ENCODE measurements at places on chromosomes 6 and 20.

GRCh38 chr20:37976887-37977286, 56.4 kb downstream of the TTI1 start:
- DNase-seq = no peak

DNA sequence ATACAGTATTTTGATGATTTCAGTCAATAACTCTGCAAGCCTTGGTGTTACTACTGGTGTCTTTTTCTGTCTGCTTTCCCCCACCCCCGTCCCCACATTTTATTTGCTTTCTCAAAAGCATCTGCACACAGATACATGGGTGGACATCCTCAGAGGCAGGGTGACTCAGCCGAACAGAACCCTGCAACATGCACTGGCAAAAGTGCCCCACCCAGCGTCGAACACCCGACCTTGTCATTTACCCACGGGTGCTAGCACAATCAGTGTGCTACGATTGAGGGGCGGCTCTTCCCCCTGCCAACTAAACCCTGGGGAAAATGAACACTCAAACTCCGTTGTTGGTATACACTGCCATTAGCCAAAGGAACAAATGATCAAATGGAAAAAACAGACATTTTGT, 115.9 kb upstream of the NAA20 start:
- DNase-seq = no peak

DNA sequence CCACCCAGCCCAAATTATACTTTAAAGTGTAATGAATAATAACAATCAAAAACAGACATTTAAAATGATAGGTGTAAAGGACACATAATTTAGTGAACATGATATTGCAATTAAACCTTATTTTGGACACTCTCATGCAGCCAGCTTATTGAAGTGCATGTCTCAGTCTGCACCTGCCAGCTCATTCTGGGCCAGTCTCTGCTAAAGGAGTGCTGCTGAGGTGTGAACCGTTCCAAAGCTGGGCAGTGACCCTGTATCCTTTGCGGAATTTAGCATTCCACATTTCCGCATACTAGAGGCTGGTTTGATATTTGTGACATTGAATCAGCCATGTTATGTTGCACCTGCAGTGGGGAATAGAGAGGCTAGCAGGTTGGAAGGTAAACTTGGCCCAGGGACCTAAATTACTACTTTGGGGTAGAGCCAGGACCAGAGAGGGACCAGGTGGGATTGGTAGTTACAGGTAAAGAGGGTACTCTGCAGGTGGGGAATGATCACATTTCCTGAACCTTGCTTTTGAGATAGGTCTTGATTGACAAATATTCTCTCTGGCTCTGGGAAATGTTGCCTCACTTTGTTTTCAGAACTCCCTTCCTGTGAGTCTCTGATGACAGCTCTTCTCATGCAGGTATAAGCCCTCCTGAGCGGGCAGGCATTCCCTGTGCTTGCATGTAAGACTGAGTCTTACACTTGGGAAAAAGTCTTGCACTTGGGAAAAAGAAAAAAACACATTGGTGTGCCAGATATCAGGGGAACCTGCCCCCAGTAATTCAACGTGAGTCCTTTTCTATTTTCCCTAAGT, 26.2 kb downstream of the TULP4 start:
- no peak for DNase-seq

GRCh38 chr6:40990301-40990700, 48.7 kb downstream of the UNC5CL start:
- DNase-seq = no peak

- no peak for DNase-seq
Observed at GRCh38 chr20:45991616-45992015, 17.1 kb upstream of the MMP9 start.

GRCh38 chr20:62972845-62973745, 20.6 kb downstream of the SLC17A9 start:
- no peak for DNase-seq

DNA sequence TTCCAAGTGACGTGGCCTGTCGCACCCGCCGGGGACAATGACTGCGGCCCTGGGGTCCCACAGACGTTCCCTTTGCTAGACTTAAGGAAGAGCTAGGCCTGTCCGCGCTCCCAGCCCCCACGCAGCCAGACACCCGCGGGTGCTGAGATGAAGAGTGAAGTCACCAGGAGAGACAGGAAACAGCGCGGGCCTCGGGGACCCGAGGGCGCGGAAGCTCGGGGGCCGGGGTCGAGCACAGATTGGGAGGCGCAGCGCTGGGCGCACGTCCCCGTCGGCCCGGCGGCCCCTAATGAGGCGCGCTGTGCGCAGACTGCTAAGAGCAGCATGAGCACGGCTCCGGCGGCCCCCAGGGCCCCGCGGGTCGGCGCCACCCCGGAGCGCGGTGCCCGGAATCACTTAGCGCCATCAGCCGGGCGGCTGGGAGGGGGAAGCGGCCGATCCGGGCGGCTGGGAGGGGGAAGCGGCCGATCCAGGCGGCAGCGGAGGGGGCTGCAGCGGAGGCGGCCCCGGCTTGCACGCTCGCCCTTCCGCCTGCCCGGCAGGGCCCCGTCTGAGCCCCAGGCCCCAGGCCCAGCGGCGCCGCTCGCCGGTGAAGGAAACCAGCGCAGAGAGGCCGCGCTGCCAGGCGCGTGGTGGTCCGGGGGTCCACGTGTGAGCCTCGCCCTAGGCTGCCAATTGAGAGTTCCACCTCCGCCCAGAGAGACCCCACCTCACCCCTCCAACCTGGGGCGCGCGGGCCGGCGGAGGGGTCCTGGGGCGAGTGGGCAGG, 8.3 kb upstream of the AVP start:
- no peak for DNase-seq

DNA sequence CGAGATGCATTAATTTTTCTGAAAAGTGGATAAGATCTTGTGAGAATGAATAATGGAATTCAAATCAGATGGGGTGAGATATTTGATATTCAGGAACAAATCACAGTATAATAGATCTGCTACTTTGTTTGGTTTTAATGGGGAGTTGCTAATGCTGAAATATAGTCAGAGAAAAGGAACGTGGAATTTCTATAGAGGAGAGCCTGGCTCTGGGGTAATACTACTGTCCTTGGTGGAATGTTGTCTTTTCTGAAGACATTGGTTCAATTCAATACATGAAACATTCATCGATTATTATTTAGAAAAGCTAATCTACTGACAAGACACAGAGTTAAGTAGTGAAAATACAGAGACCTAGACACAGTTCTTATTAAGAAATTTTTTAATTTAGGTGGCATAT, 108.6 kb downstream of the ESR1 start:
- no peak for DNase-seq

DNA sequence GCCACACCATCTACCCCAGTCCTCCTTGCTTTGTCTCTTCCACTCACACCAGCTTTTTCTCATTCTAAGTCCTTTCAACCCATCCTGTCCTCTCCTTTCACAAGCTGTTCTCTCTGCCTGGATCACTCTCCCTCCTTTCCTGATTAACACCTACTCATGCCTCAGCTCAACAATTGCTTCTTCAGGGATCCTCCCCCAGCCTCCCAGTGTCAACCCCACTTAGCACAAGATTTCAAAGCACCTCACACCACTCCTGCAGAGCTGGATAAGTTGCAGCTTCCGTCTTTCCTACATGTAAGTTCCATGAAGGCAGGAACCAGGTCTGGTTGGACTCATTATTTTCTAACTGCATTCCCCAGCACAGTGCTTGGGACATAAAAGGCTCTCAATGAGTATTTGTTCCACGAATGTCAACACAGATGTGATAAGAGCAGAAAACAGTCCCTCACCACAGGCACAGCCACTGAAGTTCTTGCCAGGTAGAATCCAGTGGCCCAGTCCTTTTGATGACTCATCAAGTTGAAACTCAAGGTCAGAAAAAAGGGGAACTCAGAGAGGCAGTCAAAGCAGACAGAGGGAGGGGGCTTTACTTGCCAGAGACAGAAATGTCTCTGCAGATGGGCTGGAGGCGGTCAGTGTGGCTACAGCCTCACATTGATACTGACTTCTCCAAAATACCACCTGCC, 193.4 kb upstream of the PRDM1 start:
- no peak for DNase-seq

- DNase-seq = no peak
Observed at GRCh38 chr20:50101281-50101680, 11.7 kb downstream of the UBE2V1 start.

- no peak for DNase-seq
Observed at GRCh38 chr6:168210239-168211105, 109.1 kb downstream of the DACT2 start.

GRCh38 chr6:140697585-140697984, 1323.1 kb upstream of the CITED2 start:
- DNase-seq = no peak

GRCh38 chr6:13428583-13429405, 58.6 kb downstream of the GFOD1 start:
- no peak for DNase-seq

- DNase-seq = peak; percentile 60
Observed at GRCh38 chr6:46410334-46410953, 80.8 kb downstream of the RCAN2 start.

DNA sequence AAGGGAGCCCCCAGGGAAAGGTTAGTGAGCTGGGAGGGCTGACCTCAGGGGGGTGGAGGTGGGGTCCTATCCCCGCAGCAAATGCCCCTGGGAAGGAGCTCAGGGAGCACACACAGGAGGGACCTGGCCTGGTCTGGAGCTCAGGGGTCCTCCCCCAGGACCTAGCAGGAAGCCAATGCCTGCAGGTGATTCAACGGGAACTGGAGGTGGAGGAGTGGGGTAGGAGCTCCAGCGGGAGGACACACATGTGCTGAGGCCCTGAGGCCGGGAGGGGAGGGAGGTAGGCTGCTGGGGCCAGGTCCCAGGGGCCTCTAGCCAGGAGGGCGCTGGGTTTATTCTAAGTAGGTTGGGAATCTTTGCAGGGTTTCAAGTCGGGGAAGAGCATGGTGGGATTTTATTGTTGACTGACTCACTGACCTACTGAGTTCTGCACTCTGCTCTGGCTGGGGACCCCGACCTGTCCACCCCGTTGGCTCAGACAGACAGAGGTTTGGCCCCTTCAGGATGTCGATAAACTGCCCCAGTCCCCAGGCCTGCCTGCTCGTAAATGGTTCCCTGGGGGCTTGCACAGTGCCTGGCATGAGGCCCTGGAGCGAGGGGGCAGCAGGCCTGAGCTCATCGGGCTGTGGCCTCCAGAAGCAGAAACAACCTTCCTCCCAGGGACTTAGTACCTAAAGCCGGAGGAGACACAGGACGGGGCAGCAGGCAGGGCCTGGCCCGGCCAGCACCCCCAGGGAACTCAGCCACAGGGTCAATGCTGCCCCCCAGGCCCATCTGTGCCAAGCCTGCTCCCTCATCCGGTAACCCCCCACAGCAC, 62.3 kb downstream of the RIPOR3 start:
- DNase-seq = no peak

- DNase-seq = no peak
Observed at GRCh38 chr20:50848341-50848808, 53.5 kb downstream of the BCAS4 start.

- peak; percentile 46 for DNase-seq
Observed at GRCh38 chr20:62618611-62619529, 23.4 kb upstream of the SLCO4A1 start.

DNA sequence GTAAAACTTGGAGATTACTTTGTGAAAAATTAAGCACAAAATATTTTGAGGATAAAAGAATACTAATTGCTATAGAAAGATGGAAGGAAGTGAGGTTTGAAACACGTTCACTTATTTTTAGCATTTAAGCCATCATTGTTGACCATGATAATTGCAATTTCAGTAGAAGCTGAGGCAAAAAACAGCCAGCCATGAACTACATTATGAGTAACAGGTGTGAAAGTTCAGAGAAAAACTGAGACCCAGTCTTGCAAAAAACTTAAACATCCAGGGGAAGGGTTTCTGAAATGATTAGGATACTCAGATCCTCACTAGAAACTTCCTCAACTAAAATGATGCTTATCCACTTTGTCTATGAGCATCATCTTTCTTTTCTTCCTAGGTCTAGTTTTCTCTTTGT, 619.4 kb downstream of the PHF3 start:
- DNase-seq = no peak

GRCh38 chr6:2951728-2952127, 19.6 kb downstream of the SERPINB6 start:
- no peak for DNase-seq

DNA sequence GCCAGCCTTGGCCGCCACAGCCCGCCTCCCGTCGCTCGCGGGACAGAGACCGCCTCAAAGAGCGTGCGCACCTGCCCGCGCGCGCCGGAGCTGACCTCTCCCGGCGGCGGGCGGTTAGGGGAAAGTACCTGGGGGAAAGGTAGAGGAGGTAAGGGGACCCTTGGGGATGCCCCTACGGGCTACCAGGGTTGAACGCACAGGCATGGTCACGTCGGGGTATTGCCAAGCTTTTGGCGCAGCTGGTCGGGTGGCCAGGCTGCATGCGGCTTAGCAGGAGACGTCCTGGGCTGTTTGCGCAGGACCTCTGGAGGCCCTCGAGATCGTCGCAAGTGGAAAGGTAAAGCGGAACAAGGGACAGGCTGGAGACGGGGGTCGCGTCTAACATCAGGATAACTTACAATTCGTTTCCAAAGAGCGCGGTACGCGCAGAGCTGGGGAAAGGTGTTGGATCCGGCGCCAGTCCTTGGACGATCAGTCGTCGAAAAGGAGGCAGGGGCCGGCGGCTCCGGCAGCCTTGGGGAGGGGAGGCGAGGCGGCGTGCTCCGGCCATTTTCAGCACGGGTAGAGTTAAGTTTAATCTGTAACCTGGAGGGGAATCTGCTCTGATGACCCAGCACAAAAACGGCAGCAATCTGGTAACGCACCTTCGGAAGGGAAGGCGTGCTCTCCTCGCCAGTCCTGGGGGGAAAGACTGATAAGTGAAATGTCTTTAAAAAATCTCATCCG, 9.0 kb downstream of the GNAS-AS1 start:
- no peak for DNase-seq

DNA sequence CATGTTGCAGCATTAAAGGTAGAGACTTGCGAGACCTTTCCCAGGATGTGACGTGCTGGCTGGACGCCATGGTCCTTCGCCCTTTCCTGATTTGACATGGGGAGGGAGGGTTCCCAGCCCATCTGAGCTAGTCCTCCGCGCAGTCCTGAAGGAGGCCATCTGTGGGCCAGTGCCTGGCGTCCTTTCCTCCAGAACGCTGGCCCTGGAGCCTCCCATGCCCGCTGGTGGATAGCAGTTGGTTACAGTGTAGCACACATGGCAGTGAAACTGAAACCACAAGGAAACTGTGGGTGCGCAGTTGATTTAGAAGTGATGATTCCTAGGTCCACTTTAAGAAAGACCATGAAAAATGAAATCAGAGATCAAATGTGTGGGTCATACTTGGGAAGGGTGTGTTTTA, 193.7 kb downstream of the CDH4 start:
- no peak for DNase-seq

GRCh38 chr6:52644253-52644652, 26.7 kb upstream of the TMEM14A start:
- no peak for DNase-seq

- DNase-seq = no peak
Observed at GRCh38 chr6:132865364-132865763, 51.0 kb downstream of the RPS12 start.

GRCh38 chr6:13319891-13320564, 8.3 kb downstream of the TBC1D7 start:
- no peak for DNase-seq

- no peak for DNase-seq
Observed at GRCh38 chr6:30349421-30350177, 4.6 kb downstream of the RPP21 start.
